M059J (cell line): ENCODE measurements at places on chromosomes 2 and 18. TPM values are rescaled to one million over a fixed set of nuclear protein-coding genes. Genes with fewer than 3 reads are reported as not detected.

Gene HTR2B
- not detected in 2 replicates for total RNA-seq

Gene DNAJC10
- total RNA-seq, result 48.7 and 86.9 TPM in 2 replicates

Gene NCKAP5
- 3.6 and 6.5 TPM in 2 replicates for total RNA-seq

Gene RAB27B
- 13.8 and 15.7 TPM in 2 replicates for total RNA-seq

Gene ZNF521
- 8.3 and 20.4 TPM in 2 replicates for total RNA-seq

Gene G6PC2
- not detected in 2 replicates for total RNA-seq

Gene ACADL
- total RNA-seq, result not detected in 2 replicates

Gene RIT2
- total RNA-seq, result 0.37 and 0.79 TPM in 2 replicates

Gene MCEE
- 16.5 and 17.7 TPM in 2 replicates for total RNA-seq

Gene NIFK
- total RNA-seq, result 34.2 and 45.4 TPM in 2 replicates

Gene IFIH1
- total RNA-seq, result 70.9 and 90.2 TPM in 2 replicates

Gene LIMS4
- total RNA-seq, result 0.76 and 0.94 TPM in 2 replicates

Gene IGFBP5
- total RNA-seq, result 677 and 1,398 TPM in 2 replicates

Gene CAPN14
- 0.30 and 1.0 TPM in 2 replicates for total RNA-seq

Gene ANKRD62
- not detected in 2 replicates for total RNA-seq

Gene BOLL
- not detected in 2 replicates for total RNA-seq

Gene EMILIN2
- 1.2 and 2.8 TPM in 2 replicates for total RNA-seq

Gene SULT1C3
- not detected in 2 replicates for total RNA-seq

- no peak for DNase-seq
Observed at GRCh38 chr2:238573916-238574315, 147.2 kb downstream of the ASB1 start.

DNA sequence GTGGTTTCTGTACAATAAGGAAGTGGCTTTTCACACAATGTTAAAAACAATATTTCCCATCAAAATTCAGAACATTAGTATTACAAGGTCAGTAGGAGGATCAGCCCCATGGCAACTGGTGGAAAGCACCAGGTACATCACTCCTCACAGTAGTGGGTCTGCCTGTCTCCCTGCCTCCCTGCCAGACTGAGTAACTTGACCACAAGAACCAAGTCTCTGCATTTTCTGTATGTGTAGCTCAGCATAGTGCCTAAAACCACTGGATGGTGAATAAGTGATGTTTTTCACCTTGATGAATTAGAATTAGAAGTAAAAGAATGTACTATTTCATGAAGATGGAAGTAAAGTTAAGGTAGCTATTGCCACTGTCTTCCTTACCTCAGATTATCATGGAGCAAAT, 4.1 kb upstream of the WDR7 start:
- DNase-seq, result no peak

- DNase-seq, result peak; percentile 3
Observed at GRCh38 chr2:204177977-204178522, 241.5 kb downstream of the ICOS start.

- DNase-seq, result peak; percentile 6
Observed at GRCh38 chr18:50982802-50983179, 15.0 kb downstream of the ELAC1 start.

GRCh38 chr2:99190548-99190947, 9.6 kb downstream of the MRPL30 start:
- no peak for DNase-seq

GRCh38 chr2:238271061-238271554, 17.3 kb downstream of the PER2 start:
- no peak for DNase-seq

- DNase-seq, result no peak
Observed at GRCh38 chr2:58644451-58644850, 403.3 kb upstream of the FANCL start.

DNA sequence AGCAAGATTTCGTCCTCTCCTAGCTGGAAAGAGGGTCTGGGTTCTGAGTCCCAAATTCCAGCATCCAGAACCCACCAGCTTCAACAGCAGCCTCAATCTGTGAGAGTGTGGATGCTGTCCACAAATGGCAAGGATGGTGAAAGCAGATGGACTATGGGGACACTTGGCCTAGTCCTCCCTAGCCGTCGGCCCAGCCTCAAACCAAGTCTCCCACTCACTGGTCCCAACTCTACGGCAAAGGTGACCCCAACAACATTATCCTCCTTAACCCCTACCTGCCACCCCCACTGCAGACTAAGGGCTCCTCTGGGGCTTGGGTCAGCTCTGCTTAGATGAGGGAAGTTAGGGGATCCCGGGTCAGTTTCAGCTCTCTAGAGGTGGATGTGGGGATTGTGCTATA, 57.3 kb downstream of the TNS1 start:
- no peak for DNase-seq

- DNase-seq, result no peak
Observed at GRCh38 chr18:25360301-25360899, 8.4 kb upstream of the ZNF521 start.

GRCh38 chr2:224211181-224211480, 172.0 kb upstream of the SERPINE2 start:
- DNase-seq, result peak; percentile 13

- DNase-seq, result no peak
Observed at GRCh38 chr2:178479758-178480226, 465 bp upstream of the PLEKHA3 start.

DNA sequence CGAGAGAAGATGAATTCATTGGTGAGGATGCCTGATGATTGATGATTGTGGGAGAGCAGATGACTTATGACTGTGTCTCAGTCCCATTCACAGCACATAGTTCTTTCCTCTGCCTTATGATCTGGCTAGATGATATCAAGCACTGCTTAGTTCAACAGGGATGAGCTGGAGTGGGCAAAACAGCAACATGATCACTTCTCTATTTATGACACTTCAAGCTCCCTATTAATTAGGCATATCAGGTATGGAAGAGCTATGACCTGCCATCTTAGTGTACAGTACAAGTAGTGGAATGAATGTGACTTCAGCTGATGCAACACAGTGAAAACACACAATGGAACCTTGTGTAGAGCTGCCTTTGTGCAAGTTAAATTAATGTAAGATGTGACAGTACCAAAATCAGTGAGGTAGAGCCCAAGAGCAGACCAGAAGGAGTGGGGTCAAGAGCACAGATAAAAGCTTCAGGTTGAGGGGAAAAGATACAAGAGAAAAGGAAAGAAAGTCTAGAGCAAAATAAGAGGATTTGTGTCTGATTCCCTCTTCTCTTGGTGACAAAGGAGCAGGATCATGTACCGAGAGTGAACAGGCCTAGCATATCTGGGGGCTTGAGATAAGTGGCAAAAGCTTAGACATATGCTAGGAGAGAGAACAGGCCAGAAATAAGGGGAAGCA, 93.0 kb upstream of the MYO3B start:
- DNase-seq, result no peak

GRCh38 chr2:239959059-239959971, 65.8 kb downstream of the NDUFA10 start:
- DNase-seq, result no peak

- DNase-seq, result no peak
Observed at GRCh38 chr18:74506448-74507084, 10.4 kb downstream of the CNDP2 start.

GRCh38 chr2:168649105-168649504, 153.3 kb upstream of the NOSTRIN start:
- DNase-seq, result no peak

DNA sequence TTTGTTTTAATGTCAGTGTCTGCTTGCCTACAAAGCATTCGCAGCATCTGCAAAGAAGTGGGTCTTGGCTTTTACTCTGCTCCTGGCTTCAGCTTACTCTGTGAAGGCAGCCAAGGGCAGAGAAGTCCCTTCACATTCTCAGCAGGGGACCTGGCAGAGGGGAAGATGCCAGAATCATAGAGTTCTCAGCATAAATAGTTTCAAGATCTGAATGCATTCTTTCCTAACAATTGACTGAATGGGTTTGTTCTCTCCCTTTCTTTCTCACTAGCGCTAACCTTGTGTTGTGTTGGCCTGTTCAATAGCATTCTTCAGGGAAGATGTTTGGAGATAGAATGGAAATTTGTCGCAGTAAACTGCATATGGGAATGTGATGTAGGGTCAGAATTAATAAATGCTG, 106.9 kb downstream of the FARSB start:
- peak; percentile 9 for DNase-seq

DNA sequence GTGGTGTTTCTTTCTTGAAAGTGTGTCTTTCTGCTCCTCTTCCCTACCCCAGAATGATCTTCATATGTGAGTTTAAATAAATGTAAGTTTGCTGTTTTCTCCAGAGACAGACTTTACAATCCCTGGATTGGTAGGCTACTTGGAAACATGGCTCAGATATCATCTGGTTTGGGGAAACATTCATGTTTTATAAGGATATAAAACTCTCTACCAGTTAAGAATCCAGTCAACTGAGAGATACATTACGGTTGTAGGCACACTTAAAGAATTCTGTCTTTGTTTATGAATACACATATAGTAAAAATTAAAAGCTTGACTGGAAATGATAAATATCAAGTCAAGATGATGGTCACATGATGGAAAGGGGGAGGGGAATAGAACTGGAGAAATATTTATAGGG, 739.3 kb downstream of the SLC4A3 start:
- DNase-seq, result no peak

- DNase-seq, result no peak
Observed at GRCh38 chr18:13337369-13337768, 118.8 kb downstream of the LDLRAD4 start.

- peak; percentile 78 for DNase-seq
Observed at GRCh38 chr2:219868635-219869034, 241.2 kb downstream of the SLC4A3 start.

- peak; percentile 79 for DNase-seq
Observed at GRCh38 chr18:59123588-59124369, 15.9 kb upstream of the SEC11C start.

GRCh38 chr2:209936106-209936666, 66.3 kb upstream of the RPE start:
- no peak for DNase-seq

- peak; percentile 22 for DNase-seq
Observed at GRCh38 chr2:180077295-180077906, 70.3 kb upstream of the CWC22 start.

DNA sequence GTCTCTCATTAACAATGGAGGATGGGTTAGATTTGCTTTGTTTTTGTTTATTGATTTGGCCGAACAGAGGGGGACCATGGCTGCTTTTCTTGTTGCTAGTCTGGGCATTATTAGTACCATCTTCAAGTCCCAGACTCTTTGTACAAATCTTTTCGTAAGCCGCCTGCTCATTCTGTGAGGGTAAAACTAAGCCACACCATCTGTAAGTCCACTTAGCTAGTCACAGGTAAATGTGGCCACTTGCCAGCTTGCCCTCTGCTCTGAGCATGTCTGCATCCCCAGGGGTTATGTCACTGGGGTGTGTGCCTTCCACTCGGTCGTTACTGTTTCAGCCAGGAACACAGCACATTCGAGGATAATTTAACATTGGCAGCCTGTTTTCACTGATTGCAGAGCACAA, 85.6 kb downstream of the SMIM21 start:
- no peak for DNase-seq

- no peak for DNase-seq
Observed at GRCh38 chr2:69123182-69123581, 110.2 kb downstream of the ANTXR1 start.

DNA sequence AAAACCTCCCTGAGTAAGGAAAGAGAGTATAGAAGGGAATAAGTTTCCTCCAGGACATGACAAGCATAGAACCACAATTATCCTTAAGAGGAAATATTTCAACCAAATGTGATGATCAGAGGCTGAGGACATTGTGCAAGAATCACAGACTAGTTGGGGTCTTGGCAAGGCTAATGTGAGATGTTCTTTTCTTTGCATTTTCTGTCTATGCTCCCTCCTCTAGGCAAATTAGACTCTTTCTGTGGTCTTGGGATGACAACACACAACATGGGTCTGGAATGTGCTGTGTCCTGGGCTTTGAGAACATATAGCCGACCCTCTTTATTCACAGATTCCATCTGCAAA, 32.0 kb upstream of the IL1RL1 start:
- no peak for DNase-seq

DNA sequence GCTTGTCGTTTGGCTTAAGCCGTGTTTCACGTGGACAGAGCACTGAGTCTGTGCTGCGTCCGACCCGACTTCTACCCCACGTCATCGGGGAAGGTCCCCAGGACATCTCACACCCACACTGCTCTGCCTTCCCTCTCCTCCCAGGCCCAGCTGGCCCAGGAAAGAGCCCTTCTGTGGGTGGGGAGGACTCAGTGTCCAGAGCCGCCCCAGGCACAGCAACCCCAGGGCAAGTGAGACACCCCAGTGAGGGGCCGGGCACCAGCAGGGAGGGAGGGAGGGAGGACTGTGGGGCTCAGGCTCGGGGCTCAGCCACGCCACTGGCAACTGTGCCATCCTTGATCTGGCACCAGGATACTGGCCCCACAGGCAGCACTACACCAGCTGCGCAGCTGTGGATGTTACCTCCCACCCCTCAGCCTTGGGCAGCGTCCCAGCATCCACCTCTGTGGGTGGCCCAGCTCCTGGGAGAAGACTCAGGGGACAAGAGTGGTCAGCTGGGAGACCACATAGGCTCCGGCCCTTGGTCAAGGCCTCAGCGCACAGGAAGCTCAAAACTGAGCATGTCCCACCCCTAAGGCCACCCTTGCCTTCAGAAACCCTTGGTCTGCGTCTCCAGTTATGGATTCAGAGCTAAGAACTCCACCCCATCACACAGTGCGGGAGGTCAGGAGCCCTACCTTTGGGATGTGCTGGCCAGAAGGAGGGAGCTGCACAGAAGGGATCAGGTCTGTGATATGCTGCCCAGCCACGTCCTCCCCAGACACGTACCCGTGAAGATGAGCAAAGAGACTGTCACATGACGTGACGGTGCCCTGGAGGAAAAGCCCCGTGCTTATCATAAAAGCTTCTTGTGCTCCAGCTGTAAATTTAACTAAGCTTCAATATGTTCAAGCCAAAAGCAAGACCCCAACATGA, 11.7 kb downstream of the PASK start:
- no peak for DNase-seq

DNA sequence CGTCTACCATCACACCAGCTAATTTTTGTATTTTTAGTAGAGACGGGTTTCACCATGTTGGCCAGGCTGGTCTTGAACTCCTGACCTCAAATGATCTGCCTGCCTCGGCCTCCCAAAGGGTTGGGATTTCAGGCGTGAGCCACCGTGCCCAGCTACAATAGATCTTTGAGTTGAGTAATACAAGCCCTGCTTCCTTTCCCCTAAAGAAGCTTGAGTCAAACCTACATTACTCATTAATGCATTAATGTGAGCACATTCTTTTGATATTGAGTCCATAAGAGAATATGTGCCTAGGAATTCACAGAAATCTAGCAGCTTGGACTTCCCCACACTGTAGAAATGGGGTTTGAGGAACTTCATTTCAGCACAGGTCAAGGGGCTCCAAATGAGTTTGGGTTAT, 39.6 kb downstream of the PSMG2 start:
- peak; percentile 59 for DNase-seq

DNA sequence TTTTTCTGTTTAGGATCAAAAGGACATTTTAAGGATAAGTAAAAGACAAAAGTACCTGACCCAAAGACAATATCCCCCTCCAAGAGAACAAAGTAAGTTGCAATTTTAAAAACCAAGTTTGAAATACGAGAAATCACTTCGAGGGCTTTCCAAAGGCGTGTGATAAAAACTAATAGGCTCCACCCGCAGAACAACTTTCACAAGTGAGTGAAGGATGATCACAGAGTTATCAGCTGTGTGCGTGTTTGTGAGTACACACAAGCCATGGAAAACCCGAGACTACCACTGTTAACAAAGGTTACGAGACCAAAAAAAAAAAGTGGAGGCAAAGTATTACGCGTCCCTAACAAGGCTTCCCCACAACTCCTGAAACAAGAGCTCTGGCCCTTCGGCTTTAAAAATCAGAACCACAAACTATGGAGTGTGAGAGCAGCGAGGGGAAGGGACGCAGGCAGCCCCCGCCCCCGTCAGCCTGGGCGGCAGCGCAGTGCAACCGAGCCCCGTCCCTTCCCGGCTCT, 719 bp downstream of the SMAD2 start:
- DNase-seq, result peak; percentile 65

GRCh38 chr2:174888146-174888545, 117.0 kb downstream of the CHN1 start:
- no peak for DNase-seq
